ENCODE measurements at places on chromosomes 6 and 20.

DNA sequence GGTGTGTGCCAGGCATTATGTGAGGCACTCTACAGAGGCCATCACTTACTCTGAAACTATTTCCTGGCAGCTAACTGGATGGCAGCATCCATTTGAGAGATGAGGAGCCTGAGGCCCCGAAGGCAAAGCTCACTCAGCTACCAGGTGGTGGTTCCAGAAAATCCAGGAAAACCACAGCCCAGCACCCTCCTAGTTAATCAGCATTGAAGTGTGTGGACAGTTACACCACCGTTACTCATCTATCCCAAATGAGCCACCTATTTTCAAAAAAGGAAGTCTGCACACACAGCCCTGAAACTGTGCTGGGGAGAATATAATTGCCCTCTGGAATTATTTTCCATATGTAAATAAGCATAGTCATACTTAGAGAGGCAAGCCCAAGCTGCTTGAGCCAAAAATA lies 67.4 kb downstream of the CNBD2 start:
- no peak for DNase-seq

- no peak for DNase-seq
Measured at GRCh38 chr20:11329271-11329670, 588.4 kb upstream of the BTBD3 start.

GRCh38 chr6:34491091-34491430 lies 25.2 kb downstream of the PACSIN1 start:
- peak; percentile 11 for DNase-seq

DNA sequence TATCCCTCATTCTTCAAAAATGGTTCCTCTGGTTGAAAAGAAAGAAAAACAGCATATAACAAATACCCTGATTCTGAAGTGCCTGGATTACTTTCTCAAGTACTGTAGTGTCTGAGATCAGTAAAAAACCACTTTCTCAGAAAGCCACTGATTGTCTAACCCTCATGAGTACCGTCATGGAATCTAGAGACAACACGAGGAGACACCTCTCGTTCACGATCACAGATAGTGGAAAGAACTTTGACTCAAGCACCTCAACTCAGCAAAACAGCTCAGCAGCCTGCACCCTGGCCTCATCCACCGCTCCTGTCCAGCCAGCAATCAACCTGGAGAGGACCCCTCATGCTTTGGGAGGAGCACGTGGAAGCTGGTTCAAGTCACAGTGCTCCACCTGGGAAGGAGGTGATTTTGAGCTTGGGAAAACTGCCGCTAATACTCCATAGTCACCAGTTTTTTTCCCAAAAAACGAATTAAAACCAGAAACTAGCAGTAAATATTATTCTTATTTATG lies 1.0 kb downstream of the SCML4 start:
- DNase-seq, result no peak

DNA sequence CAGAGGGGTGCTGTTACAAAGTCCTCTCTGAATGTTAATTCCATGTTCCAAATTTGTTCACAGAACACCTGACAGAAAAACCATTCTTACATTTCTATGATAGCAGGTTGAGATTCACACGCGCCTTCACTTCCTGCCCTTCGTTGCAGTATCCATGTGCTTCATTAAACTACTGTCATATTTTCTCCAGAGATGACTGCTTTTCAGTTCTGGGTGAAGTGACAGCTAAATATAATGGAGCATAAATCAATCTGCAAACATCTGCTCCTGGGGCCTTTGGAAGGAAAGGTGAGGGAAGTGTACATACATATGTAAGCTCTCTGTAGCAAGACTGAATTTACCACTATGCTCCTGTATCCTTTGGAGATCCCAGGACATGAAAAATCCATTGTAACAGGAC lies 750.2 kb downstream of the HDGFL1 start:
- DNase-seq, result no peak

DNA sequence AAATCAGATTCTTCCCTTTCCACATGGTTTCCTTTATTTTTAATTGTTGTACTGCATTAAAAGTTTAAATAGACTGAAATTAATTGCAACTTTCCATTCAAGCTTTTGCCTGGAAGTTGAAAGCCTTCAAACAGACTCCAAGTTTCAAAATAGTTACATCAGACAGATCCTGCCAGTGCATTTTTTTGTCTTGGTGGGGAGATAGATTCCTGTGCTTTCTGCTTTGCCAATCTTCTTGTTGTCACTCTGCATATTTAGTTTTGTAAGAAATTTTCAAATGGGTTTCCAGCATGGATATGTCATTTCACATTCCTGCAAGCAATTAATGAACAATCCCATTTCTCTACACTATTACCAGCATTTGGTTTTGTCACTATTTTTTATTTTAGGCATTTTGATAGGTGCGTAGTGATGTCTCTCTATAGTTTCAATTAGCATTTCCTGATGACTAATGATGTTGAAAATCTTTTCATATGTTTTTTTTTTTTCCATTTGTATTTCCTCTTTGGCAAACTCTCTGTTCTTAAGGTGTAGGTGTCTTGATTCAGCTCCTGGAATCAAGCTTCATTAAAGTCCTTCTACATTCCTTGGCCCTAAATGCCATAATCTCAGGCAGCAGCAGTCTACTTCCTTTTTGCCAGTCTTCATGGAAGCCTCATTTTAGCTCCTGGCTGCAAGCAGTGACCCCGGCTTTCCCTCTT lies 40.5 kb downstream of the SCP2D1 start:
- DNase-seq, result no peak

DNA sequence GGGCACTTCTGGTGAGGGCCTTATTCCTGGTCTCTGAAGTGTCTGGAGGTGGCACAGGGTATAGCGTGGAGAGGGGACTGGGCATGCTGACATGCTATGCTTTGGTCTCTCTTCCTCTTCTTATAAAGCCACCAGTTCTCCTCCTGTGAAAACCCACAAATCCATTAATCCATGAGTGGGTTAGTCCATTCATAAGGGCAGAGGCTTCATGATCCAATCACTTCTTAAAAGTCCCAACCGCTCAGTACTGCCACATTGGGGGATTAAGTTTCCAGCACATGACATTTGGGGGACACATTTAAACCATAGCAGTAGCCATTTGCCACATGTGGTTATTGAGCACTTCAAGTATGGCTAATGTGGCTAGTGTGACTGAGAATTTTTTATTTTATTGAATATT lies 3.8 kb upstream of the TRIB3 start:
- DNase-seq, result no peak

DNA sequence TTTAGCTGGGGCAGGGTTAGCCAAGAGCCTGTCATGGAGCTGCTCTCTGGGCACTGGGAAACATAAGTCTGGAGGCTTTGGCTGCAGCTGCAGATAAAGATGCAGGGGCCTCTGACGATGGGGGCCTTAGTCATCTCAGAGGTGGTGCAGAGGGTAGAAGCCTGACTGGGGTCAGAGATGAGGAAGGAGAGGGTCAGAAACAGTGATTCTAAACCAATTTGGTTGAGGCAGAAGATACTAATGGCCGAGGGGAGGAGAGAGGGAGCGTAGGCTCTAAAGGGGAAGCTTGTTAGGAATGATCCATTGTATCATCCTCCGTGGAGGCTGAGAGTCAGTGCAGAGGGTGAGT lies 33.8 kb downstream of the PLEKHG1 start:
- no peak for DNase-seq

DNA sequence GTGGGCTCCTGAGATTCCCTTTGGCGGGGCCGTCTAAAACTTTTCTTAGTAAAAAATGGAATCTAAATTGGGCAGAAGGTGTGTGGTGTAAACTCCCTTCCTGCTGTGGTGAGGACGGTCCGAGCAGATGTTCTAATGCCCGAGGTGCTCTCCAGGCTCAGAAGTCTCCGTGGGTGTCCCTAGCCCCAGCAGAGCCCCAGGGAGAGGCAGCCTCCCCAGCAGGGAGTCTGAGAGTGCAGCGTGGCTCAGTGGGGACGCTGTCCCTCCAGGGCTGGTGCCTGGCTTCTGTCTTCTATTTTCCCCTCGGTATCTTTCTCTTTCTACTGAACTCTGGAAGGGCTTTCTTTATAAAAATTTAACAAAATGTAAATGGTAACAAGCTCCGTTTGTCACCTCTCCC lies 208.2 kb downstream of the SMOC2 start:
- no peak for DNase-seq

GRCh38 chr20:38963745-38964144 lies 1.6 kb downstream of the DHX35 start:
- DNase-seq, result no peak

- no peak for DNase-seq
Measured at GRCh38 chr6:162675503-162675902, 52.1 kb downstream of the PRKN start.

GRCh38 chr6:56480246-56480645 lies 162.4 kb downstream of the DST start:
- no peak for DNase-seq

- DNase-seq, result no peak
Measured at GRCh38 chr6:21489826-21490225, 103.7 kb upstream of the SOX4 start.

- DNase-seq, result no peak
Measured at GRCh38 chr6:117534974-117535373, 52.5 kb downstream of the DCBLD1 start.

DNA sequence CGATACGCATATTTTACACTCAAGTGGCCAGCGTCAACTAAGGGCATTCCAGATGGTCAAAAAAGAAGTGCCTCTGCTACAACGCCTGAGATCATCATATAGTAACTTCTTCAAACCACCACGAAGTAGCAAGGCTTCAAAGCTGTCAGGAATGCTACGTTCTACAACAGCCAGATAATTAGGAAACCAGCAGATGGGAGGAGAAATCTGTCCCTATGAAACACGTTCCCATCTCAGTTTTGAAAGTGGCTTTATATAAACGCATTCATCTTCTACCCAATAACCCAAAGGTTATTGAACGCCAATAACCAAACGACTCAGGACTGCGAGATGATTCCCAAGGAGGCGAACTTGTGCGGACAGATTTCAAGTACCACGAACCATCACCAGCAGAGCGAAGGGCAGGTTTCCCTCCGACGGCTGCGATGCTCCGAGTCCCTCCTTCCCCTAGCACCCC lies 1.2 kb downstream of the ABHD12 start:
- DNase-seq, result no peak

DNA sequence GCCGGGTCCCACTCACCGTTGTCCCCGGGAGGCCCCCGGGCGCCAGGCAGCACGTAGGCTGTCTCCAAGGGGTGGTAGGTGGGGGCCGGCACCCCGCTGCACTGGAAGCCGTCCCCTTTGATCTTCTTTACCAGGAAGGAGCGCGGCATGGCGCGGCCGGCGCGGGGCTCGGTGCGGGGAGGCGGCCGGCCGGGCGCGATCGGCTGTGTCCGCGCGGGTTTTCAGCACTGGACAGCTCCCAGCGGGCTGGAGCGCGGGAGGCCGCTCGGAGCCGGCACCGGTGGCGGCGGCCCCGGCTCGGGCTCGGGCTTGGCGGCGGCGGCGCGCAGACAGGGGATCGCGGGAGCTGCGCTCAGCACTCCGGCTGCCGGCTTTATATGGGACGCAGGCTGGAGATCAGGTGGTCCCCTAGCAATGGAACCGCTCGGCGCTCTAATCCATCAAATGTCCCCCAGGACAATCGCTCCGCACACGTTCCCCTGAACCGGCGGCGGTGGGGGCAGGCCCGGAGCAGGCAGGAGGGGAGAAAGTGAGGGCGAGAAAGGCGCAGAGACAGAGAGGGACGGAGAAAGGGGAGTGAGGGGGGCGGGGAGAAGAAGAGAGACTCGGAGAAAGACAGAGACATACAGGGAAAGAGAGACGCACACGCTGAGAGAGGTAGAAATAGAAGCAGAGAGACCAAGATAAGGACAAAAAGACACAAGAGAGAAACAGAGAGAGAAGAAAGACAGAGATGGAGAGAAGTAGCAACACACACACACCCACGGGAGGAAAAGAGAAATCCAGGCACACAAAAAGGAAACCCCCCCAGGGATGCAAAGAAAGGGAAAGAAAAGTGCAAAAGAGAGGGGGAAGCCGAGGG lies at the start of gene SCRT2:
TSS of gene SCRT2 (minus strand) at position 350 of the 862 bp plus-strand sequence. CDS start at position 149, 201 bp downstream.
- DNase-seq, result peak; percentile 10

DNA sequence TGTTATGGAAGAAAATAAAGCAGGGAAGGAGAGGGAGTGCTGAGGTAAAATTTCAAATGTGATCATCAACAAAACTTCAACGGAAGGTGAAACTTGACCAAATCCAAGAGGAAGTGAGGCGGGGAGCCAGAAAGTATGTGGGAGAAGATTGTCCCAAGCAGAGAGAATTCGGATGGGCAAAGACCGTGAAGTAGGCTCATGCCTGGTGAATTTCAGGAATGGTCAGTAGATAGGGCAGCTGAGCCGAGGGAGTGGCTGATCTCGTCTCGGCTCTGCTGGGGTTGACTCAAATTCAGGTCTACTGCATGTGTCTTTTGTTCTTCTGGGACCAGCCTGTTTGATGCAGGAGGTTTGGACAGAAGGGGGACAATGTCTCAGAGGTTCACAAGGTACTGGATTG lies 7.0 kb upstream of the CSNK2A1 start:
- DNase-seq, result no peak

DNA sequence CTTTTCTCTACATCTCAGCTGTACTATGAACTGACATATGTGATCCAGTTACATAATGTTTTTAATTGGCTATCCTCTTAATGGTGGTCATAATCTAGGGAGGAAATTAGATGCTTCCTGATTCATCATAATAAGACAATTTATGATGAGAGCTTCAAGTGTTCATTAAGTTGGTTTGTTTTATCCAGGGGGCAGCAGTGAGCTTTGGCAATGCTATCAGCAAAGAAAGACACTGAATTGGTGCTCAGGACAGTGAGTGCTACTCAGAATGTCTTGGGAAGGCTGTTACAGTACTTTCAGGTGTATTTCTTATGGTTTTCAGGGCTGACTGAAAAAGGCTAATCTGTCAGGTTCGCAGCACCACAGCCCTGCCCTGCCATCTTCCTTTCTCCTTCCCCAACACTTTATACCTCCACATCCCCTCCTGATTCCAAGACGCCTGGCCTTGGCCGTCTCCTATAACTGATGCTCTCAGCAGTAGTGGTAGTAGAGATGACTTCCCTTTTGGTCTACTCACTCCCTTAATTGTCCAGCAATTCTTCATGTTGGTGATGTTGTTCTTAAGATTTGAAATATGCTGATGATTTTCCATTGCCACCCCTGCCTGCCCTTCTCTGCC lies 67.0 kb upstream of the TNFAIP3 start:
- no peak for DNase-seq

DNA sequence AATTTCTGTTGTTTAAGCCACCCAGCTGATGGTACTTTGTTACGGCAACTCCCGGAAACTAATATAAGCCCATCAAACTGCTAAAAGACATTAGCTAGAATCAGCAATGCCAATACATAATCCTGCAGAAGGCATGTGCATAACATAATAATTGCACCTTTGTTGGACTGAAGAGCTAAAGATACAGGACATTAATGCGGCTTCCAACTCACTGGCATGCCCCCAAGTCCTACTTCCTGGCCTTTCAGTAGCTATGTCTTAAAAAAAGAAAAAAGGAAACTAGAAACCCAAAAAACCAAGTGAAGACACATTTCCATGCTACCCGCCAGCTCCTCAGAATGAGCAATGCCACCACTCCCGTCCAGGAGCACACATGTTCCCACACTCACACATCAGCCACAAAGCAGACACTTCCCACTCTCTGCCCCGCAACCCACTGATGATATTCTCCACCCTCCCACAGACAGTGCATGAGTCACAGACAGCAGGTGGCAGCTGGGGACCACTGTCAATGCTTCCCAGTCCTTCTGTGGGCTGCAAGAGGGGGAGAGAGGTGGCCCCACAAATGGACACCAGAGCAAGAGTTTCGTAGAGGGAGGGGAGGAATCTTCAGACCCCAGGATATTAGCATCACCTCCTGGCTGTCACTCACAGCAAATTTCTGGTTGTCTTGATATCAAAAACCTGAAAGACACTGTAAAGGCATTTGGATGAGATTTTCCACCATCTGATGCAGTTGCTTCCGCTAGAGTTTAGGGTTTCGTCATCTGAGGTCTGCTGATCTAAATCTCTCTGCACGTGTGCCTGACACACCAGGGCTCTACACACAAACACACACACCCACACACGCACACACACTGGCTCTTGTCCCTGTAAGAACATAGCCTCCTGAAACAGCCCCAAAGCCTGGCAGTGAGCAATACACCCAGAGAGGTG lies 32.8 kb downstream of the GFOD1 start:
- no peak for DNase-seq

All from AG09309 (cell line).